ENCODE measurements at places on chromosomes 7 and 10.
A peak's percentile ranks its signal among the peaks of the same experiment; 100 is the strongest.

DNA sequence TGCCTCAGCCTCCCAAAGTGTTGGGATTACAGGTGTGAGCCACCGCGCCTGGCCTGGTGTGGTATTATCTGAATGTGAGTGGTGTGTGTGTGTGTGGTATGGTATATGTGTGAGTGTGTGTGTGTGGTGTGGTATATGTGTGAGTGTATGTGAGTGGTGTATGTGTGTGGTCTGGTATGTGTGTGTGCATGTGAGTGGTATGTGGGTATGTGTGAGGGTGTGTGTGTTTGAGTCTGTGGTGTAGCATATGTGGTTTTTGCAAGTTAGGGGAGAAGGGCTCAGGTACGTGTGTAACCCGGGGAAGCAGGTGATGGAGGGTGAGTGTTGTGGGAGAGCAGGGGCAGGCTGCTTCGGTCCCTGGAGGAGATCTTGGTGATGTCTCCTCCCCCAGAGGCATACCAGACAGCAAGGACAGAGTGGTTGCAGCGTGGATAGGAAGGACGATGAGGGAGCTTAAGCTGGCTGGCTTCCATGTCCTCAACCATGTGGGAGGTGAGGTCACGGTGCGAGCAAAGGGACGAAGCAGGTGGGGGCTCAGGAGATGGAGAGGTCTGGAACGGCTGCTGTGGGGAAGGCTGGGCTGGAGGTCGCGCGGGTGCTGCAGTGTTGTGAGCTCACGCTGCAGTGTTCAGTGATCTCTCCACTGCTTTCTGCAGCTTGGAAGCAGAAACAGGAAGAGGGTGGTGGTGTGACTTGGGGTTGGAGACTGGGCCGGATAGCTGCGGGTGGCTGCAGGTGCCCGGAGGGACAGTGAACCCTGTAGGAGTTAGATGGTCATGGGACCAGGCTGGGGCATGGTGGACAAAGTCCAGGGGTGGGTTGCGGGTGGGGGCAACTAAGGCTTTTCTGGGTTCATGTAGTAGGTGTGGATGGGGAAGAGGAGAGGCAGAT lies 5.0 kb downstream of the ZYX start:
- no peak for DNase-seq

GRCh38 chr10:33238643-33239042 lies 95.8 kb downstream of the NRP1 start:
- no peak for DNase-seq

DNA sequence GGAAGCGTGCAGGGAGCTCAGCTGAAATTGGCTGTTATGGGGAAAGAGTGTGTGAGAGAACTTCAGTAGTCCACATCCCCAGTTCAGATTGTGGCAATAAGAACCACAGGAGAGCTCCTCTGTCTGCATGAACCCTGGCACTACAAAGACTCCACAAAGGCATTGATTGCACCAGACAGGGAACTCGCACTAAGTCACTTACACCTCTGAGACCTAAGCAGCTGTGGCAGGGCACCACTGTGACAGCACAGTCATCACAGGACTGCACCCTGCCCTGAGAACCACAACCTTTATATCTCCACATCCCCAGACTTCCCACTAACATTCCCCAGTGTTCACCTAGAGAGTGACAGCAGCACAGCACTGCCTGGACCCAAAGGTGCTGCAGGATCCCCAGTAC lies 226.8 kb downstream of the XPNPEP1 start:
- no peak for DNase-seq

DNA sequence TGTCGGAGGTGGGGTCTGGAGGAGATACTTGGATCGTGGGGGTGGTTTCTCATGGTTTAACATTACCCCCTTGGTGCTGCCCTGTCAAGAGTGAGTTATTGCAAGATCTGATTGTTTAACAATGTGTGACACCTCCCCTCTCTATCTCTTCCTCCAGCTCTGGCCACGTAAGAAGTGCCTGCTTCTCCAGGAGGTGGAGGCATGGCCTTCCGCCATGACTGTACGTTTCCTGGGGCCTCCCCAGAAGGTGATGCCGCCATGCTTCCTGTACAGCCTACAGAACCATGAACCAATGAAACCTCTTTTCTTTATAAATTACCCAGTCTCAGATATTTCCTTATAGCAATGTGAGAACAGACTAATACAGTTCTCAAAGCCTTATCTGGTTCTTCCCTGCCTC lies 547.0 kb downstream of the CALN1 start:
- no peak for DNase-seq

DNA sequence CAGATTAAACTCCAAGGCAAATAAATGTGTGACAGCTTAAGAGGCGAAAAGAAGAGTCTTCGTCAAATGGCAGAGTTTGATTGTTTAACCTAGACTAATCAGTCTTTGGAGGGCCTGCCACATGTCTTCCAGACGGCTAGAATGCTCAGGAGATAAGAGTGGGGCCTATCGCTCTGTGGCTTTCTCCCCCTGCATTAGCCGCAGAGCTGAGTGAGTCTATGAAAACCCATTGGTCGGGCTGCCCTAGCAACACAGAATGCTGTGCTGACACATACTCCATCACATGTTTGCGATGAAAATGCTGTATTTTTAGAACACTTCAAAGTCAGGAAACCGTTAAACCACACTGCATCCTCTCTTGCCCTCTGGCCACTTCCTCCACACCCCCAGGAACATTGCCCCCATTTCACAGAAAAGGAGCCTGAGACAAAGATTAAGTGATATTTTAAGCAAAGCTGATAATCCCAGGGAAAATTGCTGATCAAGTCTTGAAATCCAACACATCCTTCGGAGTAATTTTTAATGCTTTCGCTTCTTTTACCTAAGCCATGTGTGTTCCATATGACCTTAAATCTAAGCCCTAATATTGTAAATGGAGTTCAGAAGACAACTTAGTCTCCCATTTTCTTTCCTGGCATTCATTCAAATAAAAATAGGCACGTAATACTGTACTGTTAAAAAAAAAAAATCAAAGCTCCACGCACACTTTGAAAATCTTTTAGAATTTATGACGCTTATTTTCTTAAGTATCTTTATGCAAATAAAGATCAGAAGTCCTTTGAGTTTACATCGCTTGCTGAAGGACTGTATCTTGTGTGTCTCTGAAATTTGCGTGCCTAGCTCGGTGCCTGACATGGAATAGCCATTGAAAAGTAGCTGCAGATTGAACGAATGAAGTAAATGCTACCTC lies 161.2 kb downstream of the CELF2 start:
- DNase-seq, result peak; percentile 48

- DNase-seq, result no peak
These were observed 334.4 kb upstream of the CACNA2D1 start for GRCh38 chr7:82778021-82778420.

GRCh38 chr10:85524001-85524666 lies 842.5 kb downstream of the GRID1 start:
- DNase-seq, result no peak

DNA sequence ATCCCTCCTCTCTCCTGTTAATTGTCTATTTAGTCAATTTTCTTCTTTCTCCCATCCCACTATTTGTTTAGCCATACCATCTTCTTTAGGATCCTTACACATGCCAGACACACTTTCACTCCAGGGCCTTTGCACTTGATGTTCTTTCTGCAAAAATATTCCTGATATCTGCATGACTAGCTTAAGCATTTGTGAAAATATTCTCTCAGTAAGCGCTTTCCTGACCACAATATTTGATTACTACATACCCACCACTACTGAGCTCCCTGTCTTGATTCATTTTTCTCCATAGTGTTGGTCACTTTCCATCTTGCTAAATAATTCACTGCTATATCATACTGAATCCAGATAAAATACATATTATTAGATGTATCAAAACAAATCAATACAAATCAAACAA lies 75.1 kb downstream of the SEMA3D start:
- no peak for DNase-seq

GRCh38 chr10:119542988-119543813 lies 682 bp upstream of the RGS10 start:
- DNase-seq, result no peak

DNA sequence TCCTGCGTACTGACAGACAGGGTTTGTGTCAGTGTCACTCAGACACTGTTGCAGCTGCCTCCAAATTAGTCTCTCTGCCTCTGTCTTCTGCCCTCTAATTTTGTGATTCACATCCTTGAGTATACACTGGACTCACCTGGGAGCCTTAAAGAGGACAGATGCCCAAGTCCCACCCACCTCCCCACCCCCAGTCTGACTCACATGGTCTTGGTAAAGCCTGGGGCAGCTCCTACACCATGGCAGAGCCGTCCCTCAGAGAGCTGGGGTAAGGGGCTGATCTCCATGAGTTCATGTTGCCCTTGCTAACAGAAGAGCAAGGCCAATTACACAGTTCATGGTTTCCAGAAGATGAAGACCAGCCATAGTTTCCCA lies 197.6 kb upstream of the STK17A start:
- DNase-seq, result no peak
